Effector memory CD4-positive, alpha-beta T cell (primary cell): ENCODE measurements at places on chromosomes 7 and 10.

GRCh38 chr7:82275342-82275741 lies 168.2 kb downstream of the CACNA2D1 start:
- no peak for DNase-seq

DNA sequence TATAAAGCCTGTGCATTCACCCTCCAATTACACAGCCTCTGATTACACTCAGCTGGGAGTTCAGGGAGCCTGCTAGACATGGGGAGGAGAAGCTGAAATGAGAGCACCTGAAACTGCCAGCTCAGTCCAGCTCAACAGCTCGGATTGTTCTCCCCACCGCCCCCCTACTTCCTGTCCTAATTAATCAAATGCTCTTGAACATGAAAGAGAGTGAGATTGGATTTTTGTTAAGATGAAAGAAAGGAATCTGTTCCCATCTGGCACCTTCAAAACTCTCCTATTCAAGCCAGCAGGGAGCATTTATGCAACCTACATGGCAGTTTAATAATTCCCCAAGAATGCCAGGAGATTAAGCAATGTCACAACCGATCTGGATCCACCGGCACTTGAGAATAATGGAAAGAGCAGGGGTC lies 98.0 kb downstream of the NPSR1 start:
- DNase-seq = no peak

DNA sequence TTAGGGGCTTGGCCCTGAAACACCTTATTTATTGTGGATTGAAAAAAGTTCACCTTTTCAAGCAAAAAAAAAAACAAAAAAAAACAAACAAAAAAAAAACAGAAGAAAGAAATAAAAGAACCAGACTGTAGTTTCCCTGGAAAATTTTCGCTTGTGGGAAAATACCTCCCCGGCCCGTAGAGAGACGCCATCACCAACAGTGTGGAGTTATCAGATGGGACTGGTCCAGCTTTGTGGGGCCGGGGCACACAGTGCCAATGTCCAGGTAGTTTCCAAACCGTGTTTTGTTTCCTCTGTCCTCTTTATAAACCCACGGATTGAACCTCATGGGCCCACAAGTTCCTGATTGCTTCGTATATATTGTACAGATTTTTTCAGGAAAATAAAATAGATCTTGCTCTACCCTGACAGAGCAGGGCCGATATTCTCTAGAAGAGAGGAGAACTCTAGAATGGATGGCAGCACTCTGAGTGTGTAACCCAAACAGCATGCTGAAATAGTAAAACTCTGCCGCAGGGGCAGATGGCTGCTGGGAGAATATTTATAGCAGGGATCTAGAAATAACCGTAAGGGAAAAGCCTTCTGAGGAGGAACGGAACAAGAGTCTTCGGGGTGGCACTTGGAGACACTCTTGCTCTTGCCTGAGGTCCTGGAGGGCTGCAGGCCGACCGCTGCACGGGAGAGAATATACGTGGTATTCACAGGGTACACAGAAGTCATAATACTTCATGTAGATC lies 241.0 kb downstream of the FRMD4A start:
- no peak for DNase-seq

DNA sequence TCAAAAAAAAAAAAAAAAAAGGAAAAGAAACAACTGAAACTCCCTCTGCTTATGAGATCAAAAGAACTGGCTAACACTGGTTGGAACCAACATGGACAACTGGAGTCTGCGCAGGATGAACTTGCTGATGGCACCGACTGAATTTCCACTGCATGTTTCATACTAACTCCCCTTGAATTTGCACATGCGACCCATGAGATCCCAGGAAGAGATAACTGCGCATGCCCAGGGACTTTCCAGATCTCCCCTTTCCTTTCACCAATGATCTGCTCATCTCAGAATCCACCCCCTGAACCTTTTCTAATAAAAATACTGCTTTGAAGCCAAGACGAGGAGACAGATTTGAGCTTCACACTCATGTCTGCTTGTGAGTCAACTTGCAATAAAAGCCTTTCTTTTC lies 20.7 kb downstream of the LBX1 start:
- no peak for DNase-seq

DNA sequence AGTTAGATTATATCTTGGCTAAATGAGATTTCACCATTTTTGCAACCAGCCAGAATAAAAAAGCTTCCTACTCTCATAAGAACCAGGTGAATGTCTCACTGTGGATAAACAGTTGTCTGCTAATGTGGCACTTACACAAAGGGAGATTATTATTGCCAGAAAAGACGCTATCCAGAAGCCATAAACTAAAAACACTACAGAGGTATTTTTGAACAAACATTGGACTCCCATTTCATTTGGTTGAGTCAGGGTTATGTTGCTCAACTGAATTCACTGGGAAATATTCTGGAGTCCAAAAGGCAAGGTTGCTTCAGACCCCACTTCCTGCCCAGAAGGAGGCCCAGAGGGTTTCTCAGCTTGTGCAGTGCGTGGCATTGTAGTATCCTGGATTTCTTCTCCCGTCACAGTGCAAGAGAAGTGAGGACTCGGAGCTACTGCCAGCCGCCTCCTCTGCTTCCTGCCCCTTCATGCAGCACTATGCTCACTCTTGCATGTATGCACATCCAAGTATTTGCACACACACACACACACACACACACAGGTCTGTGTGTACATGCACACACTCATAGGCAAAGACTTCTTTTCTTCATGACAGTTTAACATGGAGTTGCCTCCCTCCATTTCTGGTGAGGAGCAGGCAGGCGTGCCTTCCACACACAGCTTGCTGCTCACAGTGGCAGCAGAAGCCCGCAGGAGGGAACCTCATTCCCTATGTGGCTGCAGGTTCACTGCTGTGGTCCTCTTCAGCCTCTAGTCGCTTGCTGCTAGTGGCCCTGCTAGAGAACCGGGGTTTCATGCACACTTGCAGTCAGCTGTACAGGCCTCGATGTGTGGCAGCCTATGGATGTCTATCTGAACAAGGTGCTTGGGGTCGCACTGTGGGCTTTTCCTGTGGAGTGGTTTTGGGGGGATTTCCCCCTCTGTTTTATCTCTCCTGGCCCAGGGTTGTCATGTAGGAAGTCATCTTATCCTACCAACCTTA lies 10.1 kb downstream of the DENND10 start:
- DNase-seq = no peak

DNA sequence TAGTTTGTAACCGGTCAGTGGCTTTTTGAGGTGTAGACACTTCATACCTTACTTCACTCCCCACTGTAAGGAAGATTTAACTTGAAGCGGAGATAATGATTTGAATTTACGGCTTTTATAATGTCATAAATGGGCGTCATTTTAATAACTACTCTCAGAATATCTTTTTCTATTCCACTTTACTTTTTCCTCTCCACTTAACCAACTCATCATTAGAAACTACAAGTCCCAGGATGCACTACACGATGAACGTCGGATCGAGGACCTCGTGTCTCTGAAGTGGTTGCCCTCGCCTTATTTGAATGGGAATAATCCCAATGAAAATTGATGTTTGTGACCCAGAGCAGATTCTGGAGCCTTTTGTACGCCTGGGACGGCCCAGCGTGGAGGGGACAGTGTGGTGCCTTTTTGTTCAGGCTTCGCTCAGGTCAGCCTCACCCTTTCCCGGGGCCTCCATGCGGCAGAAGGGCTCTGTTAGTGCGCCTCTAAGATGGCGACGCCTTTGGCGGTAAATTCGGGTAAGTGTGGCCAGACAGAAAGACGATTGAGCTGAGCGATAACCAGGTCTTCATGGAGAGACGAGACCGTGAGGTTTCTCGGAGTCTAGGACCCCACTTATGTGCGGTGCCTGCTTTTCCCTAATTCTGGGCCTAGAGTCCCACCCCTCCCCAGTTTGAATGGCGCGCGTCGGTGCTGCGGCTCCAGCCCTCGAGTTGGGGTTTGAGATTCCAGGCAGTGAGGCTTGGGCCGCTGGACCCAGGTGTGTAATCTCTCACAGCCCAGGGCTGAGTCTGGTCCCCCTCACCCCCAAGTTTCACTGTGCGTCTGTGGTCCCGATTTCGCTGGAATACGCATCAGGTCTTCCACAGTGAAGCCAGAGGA lies at the start of gene NUP205:
Gene NUP205, plus strand, starts transcription at position 463 of the 882 bp plus-strand sequence. Its CDS starts 28 bp downstream, at position 491.
- peak; percentile 59 for DNase-seq

DNA sequence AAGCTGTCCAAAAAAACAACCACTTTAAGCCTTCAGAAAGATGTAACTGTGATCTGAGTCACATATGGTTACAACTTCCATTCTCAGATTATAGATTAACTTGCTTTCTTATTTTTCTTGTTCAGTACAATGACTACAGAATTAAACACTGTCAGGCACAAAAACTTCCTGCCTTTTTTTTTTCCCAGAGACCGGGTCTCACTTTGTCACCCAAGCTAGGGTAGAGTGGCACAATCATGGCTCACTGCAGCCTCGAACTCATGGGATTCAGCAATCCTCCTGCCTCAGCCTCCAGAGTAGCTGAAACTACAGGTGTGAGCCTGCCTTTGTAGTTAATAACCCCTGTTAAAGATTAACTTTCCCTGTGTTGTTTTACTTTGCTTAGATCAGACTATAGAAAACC lies 163.2 kb downstream of the AVL9 start:
- no peak for DNase-seq

DNA sequence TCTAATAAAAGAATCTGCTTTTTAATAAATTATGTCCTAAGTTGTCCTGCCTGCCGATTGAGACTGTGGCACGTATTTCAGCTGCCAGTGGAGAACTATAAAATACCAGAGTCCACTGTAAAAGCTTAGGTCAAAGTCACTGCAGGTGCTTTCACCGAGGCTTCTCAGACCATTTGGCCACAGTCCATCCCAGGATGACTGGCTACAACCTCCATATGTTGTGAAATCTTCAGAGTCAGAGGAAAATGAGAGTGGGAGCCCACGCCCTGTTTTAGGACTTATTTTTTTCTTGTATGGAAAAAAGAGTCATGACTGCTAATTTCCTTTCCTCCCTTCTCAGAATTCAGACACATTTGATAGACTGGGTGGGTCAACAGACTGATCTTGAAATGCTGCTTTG lies 182.9 kb downstream of the ANK3 start:
- DNase-seq = no peak

DNA sequence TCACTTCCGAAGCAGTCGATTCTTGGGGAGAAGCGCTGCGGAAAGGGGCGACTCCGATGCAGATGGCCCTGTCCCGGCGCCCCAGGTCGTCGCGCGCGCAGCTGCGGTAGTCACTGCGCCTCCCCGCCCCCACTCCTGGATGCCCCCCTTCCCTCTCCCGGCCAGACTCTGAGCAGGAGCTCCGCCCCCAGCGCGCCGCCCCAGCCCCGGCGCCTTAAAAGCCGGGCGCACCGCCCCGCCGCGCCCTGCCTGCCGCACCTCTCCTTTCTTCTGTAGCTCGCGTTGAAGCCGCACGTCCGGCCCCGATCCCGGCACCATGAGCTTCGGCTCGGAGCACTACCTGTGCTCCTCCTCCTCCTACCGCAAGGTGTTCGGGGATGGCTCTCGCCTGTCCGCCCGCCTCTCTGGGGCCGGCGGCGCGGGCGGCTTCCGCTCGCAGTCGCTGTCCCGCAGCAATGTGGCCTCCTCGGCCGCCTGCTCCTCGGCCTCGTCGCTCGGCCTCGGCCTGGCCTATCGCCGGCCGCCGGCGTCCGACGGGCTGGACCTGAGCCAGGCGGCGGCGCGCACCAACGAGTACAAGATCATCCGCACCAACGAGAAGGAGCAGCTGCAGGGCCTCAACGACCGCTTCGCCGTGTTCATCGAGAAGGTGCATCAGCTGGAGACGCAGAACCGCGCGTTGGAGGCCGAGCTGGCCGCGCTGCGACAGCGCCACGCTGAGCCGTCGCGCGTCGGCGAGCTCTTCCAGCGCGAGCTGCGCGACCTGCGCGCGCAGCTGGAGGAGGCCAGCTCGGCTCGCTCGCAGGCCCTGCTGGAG lies at the start of gene INA:
Gene INA, plus strand, starts transcription at position 243 of the 817 bp plus-strand sequence. Its CDS starts 74 bp downstream, at position 317.
- DNase-seq = no peak

DNA sequence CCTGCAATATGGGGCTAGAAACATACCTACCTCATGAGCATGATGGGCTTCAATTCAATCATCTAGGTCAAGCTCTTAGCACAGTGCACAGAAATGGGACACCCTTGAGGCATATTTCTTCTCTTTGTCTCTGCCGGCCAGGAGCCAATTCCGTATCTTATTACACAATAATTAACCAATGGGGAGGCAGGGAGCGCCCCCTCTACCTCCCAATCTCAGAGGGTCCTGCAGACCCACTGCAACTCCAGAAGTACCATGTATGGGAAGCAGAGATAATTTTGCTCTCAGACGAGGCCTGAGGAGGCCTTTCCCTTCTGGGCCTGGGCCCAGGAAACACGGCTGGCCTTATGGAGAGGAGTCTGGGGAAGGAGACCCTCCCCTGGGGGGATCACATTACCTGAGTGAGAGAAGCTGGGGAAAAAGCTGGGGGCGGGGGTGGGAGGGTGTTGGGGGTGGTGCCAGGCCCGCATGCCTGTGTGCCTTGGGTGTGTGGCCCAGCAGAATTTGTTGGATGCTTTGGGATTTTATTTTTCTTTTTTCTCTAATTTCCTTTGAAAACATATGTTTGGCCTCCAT lies 155.5 kb downstream of the UBE2H start:
- no peak for DNase-seq

- DNase-seq = no peak
Measured at GRCh38 chr10:100866575-100867098, 46.1 kb upstream of the SLF2 start.

DNA sequence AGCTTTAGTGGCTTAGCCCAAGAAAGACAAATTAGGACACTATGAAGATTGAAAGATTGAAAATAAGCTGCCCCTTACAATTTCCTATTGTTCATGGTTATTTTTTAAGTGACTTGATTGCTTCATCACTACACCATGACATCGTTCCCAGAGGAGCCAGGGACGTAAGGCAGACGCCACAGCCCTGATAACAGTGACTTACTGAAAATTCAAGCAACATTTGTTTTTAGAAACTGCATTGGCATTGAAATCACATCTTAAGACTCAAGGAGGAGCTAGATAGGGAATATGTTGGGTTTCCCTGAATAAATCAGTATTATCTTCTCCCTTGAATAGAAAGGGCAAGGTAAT lies 38.7 kb upstream of the ANK3 start:
- DNase-seq = no peak

GRCh38 chr10:114631666-114632417 lies 26.2 kb downstream of the ABLIM1 start:
- DNase-seq = no peak

- DNase-seq = no peak
Measured at GRCh38 chr10:67923551-67923950, 39.1 kb downstream of the SIRT1 start.

DNA sequence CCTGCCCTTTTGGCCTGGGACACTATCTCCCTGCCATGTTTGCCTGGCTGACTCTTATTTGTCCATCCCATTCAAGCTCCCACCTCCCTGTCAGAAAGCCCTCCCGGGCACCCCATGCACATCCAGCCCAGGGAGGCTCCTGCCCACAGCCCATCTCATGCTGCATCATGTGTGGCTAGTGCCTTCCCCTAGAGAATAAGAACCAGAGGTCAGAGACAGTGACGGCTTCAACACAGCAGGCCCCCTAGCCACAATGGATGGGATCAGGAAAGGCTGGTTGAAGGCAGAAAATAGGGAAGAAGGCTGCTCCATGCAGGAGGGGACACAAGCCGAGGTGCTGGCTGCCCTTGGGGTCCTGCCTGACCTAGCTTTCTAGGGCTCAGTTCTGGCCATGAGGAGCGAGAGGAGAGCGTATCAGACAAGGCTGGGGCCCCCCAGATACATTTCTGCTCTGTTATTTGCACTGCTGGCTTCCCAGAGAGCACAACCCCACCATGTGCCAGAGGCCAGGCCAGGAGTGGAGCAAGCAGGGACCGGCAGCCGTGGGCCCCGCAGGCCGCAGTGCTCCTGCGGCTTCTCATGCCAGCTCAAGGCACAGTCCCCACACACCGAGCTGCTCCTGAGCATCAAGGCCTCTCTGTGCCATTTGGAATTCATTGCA lies 161.1 kb upstream of the ZMIZ1 start:
- no peak for DNase-seq
